ENCODE measurements at places on chromosomes 6 and 20.
A peak's percentile ranks its signal among the peaks of the same experiment; 100 is the strongest.

DNA sequence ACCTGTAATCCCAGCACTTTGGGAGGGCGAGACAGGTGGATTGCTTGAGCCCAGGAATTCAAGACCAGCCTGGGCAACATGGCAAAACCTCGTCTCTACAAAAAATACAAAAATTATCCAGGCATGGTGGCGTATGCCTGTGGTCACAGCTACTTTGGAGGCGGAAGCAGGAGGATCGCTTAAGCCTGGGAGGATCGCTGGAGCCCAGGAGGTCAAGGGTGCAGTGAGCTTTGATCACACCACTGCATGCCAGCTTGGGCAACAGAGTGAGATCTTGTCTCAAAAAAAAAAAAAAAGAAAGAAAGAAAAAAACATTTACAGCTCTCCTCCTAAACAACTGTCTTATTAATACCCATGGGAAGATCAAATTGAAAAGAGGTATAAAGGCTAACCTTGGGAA lies 8.8 kb upstream of the MYMX start:
- no peak for DNase-seq

DNA sequence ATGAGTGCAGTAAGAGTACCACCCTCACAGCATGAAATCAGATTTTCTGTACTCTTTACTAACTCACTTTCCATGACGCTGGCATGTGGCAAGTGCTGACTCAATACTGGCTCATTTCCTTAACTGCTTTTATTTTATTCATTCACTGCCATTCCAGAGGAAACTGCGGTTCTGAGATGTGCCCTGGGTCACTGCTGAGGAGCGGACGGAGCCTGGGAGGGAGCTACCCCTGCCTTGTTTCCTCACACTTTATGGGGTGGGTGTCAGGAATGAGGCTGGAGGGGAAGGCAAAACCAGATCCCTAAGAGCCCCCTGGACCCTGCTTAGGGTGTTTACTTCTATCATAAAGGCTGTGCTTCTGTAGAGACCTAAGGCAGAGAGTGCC lies 14.4 kb downstream of the NT5E start:
- DNase-seq, result no peak

DNA sequence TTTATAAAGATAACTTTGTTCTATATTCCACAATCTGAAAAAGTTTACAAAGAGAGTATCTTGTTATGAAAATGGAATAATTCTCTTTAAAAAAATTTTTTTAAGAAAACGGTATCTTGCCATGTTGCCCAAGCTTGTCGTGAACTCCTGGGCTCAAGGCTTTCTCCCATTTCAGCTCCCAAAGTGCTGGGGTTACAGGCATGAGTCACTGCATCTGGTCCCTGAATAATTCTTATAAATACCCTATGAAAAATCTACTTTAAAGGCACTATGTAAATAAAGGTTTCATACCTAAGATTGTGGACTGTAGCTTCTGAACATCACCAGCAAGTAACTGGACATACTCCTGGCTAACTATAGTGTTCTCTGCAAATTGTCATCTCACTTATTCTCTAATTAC lies 60.3 kb downstream of the SAMD3 start:
- DNase-seq, result no peak

- no peak for DNase-seq
Measured at GRCh38 chr20:38272398-38272797, 11.9 kb upstream of the KIAA1755 start.

- no peak for DNase-seq
Measured at GRCh38 chr6:20605061-20605460, 70.8 kb downstream of the CDKAL1 start.

DNA sequence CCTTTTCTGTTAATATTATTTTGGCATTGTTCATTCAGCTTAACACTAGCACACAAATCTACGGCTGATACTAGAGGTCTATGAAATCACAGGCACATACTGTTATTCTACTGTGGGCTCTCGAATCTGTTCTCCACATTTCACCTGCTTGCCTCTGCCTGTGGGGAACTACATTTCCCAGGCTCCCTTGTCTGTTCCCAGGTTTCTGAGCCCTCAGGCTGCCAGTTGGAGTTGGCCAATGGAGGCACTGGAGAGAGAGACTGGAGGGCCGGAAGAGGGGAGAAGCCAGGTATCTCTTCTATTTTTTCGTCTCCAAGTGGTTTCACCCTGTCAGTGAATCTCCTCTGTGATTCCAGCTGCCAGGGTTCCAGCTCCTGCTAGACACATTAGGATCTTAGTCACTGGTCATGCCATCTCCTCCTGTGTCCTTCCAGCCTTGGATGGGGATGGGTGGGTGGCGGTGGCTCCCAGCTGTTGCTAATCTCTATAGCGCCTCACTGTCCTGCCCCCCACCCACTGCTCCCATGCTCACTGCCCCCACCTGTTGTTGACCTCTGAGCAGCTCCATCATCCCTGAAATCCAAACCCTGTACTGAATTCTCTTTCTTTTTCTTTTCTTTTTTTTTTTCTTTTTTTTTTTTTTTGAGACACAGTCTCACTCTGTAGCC lies 188.2 kb downstream of the LRFN2 start:
- DNase-seq, result no peak

GRCh38 chr6:151699719-151700118 lies 107.8 kb upstream of the ESR1 start:
- no peak for DNase-seq

GRCh38 chr6:144466716-144467115 lies 181.6 kb downstream of the UTRN start:
- DNase-seq, result no peak

DNA sequence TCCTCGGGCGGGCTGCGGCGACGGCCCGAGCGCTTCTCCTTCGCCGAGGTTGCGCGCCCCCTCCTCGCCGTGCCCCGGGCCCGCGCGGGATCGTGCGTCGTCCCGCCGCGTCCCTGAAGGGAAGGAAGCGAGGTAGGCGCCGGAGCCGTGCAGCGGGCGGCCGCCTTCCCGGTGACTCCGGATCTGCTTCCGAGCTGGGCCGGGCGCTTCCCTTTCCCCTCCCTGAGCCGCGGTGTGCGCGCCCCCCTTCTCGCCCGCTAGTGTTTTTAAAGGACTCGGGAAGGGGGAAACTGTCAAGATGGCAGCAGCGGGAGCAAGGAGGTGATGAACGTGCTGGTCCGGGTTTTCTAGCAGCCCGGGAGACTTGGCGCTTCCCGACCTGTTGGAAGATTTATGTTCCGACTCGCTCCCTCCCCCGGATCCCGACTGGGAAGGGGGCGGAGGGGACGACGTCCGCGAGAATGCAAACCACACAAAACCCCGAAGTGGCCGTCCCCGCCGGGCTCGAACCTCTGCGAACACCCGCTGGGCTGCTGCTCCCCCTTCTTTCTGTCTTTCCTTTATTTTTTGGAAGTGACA lies 744 bp upstream of the FOXO3 start:
- peak; percentile 40 for DNase-seq

GRCh38 chr6:97978855-97979271 lies 695.8 kb upstream of the MMS22L start:
- peak; percentile 3 for DNase-seq

DNA sequence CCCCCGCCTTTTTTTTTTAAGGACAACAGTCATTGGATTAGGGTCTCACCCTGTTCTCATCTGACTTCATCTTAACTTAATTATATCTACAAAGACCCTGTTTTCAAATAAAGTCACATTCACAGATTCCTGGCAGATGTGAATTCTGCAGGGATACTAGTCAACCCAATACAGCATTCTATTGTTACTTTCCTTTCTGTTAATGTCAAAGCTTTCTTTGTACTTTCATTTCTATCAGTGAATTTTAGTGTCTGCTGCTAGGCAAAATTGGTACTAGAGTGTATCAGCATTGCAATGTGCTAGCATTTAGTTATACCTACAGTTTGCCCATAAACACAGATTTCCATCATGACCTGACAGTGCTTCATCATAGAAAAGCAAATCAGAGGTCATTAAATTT lies 281.9 kb downstream of the CDKAL1 start:
- no peak for DNase-seq

- no peak for DNase-seq
Measured at GRCh38 chr20:56835829-56836550, 206.9 kb downstream of the TFAP2C start.

DNA sequence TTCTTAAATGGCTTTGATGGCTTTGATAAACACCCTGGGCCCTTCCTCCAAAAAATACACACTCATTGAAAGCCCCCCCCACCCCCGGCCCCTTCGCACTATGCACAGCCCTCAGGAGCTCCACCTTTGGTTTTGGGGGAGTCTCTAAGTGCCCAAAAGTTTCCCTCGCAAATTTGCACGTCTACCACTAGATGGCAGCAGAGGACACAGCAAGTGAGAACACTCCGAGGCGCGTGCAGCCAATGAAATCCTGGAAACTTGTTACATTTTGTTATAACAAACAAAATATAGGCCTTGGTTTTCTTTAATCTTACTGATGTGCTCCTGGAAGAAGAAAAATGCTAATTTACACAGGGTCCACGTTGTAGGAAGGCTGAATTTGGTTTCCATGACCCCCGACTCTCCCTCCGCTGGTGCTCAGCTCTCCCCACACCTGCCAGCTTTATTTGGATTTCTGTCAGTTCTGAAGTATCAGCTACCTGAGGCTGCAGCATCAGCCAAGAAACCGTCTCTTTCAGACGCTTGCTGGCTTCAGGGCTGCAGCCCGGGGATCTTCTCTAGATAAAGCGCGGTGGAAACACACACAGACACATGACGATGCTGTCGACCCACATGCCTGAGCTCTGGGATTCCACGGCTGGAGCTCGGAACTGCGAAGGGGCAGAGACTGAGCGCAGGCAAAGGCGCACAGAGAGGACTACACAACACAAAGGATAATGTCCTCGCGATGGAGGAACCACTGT lies 148.3 kb upstream of the RPS6KA2 start:
- DNase-seq, result peak; percentile 23

- no peak for DNase-seq
Measured at GRCh38 chr6:165571068-165571682, 91.9 kb downstream of the PDE10A start.

DNA sequence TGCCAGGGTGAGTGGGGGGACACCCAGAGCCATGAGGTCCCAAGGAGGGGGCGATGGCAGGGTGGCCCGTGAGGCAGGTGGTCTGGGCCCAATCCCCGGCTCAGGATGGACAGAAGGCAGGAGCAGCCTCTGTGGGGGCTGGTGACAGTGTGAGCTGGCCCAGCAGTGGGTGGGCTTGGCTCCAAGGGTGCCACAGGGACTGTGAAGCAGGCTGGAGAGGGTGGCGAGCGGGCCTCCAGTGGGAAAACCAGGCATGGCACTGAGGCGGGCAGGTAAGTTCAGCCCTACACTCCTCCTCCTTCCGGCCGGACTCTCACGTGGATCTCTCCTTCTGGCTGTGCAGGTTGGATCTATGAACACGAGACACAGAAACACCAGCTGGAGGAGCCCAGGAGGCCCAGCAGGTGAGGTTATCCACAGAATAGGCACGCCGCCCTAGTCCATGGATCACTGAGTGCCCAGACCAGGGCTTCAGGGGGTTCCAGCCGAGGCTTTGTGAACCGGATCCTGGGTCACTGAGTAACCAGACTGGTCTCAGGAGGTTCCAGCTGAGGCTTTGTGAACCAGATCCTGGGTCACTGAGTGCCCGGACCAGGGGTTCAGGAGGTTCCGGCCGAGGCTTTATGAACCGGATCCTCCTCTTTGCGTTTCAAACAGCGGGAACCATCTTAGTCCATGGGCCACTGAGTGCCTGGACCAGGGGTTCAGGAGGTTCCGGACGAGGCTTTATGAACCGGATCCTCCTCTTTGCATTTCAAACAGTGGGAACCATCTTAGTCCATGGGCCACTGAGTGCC lies 76.4 kb upstream of the BHLHE23 start:
- DNase-seq, result no peak

GRCh38 chr6:23390221-23390620 lies 735.8 kb upstream of the NRSN1 start:
- DNase-seq, result no peak

DNA sequence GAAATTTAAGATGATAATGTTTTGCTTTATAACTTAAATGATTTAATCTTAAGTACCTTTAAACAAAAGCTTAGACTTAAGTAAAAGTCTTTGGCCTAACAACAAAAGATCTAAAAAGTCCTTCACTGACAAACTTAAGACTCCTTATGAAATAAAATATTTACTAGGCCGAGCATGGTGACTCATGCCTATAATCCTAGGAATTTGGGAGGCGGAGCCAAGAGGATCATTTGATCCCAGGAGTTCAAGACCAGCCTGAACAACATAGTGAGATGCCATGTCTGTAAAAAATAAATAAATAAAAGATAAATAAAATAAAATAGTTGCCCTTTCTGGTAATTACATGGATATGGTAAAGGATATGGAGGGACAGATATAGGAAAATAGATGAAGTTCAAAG lies 12.4 kb downstream of the KATNA1 start:
- no peak for DNase-seq

GRCh38 chr6:139436200-139436956 lies 61.9 kb upstream of the CITED2 start:
- DNase-seq, result no peak

DNA sequence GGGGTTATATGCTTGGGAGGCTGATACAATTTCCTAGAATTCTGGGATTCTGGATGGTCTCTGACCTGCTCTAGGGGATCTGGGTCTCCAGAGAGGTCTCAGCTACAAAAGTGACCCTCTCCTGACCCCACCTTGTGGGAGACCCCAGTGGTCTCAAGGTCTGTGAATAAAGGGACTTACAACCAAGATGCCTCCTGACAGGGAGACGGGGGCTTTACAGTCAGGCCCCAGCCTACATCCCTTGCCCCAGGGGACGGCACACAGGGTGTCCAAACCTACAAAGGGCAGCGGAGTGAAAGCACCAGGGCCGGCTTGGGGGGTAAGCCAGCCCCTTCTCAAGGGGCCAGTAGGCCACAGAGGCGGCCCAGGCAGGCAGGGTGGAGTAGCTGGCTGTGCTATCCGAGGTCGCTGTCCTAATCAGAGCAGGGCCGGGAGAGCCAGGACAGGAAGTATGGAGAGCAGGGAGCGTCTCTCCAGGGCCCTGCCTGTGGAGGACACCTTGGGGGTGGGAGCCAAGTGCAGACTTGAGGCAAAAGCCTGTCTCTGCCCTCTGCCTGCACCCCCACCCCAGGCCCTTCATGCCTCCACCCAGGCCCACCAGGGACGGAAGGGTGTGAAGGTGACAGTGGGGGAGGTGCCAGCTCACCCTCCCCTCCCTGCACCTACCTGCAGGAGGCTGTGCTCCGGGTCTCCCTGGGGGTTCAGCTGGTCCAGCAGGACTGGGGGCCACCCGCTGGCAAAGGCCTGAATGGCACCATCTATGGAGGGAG lies 3.5 kb downstream of the GFRA4 start:
- no peak for DNase-seq

- no peak for DNase-seq
Measured at GRCh38 chr20:25073544-25073943, 8.4 kb downstream of the VSX1 start.

- DNase-seq, result no peak
Measured at GRCh38 chr6:25302677-25303128, 23.5 kb downstream of the CARMIL1 start.
